ENCODE measurements at places on chromosomes 13 and 19.

- no peak for DNase-seq
These were observed 14.2 kb upstream of the PTBP1 start for GRCh38 chr19:782878-783668.

GRCh38 chr19:2533072-2533425 lies 57.1 kb downstream of the GADD45B start:
- no peak for DNase-seq

DNA sequence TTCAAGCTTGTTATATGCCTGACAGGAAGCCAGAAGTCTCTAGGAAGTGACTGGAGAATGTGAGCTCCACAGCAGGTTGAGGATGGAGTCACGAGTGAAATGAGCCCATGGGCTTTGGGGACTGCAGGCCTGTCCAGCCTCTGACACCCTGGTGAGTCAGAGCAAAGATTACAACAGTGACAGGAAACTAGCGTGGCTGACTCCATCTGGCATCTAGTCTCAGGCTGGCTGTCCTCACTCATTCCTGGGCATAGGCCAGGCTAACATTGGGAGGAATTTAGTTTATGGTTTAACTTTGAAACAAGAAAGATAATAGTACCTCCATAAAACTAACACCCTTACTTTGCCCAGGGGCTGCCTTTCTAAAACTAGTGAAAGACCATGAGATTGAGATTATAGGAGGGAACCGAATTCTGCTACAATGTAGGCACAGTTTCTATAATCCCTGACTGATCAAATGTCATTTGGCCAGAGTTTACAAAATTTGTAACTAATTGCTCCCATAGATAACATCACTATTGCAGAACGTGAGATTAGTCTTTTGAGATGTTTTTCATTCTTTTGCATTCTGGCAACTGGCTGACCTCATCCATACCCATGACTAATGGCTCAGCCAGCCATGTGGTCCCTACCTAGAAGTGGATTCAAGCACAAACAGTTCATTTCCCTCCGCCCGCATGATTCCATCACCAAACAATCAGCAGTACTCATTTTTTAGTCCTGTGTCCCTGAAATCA lies 28.4 kb downstream of the PSG1 start:
- no peak for DNase-seq

GRCh38 chr13:78228940-78229339 lies 310.3 kb upstream of the EDNRB start:
- no peak for DNase-seq

GRCh38 chr13:37211487-37211886 lies 106.0 kb upstream of the CSNK1A1L start:
- DNase-seq: no peak

GRCh38 chr19:1271528-1272422 lies 2.6 kb downstream of the CIRBP start:
- DNase-seq: no peak

GRCh38 chr13:31733066-31733465 lies 6.3 kb upstream of the RXFP2 start:
- DNase-seq: no peak

GRCh38 chr19:30356951-30357579 lies 15.1 kb upstream of the ZNF536 start:
- DNase-seq: no peak

- DNase-seq: no peak
These were observed 6.5 kb upstream of the CDC16 start for GRCh38 chr13:114228176-114228575.

DNA sequence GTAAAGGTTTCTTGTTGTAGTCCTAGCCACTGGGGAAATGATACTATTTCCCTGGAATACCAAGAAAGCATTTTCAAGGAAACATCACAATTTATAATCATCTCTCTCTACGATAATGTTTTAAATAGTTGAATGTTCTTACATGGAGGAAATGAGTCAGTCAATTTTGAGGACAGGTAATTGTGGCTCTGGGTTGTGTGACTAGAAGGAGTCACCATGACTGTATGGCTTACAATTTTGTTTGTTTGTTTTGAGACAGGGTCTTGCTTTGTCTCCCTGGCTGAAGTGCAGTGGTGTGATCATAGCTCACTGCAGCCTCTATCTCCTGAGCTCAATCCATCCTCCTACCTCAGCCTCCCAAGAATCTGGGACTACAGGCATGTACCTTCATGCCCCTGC lies 47.4 kb downstream of the COG3 start:
- no peak for DNase-seq

DNA sequence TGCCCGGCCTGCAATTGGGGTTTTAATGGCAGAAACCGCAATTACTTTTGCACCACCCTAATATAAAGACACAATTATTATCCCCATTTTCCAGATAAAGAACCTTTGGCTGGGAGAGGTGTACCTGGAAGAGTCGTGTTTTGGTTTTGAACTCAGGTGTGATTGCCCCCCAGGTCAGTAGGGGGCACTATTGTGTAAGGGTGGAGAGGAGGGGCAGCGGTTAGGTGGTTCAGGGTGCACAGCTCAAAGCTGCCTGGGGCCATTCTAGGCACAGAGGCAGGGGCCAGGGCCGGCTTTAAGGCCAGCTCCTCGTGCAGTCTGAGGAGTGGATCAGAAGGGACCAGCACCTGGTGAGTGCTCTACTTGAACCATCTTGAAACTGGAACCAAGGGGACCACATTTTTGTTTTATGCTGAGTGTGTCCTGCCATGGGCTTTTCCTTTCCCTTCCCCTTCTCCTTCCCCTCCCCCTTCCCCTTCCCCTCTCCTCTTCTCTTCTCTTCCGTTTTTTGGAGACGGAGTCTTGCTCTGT lies 5.8 kb upstream of the FCGRT start:
- DNase-seq: peak; percentile 79

DNA sequence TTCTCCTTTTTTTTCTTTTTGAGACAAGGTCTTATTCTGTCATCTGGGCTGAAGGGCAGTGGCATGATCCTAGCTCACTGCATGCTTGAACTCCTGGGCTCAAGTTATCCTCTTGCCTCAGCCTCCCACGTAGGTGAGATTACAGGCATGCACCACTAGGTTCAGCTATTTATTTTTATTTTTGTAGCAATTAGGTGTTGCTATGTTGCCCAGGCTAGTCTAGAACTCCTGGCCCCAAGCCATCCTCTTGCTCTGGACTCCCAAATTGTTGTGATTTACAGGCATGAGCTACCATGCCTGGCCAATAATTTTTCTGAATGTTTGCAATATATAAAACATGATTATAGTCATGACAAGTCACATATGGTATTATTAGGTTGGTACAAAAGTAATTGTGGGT lies 161.1 kb upstream of the ATXN8OS start:
- no peak for DNase-seq

GRCh38 chr13:110244071-110244830 lies 62.7 kb downstream of the COL4A1 start:
- no peak for DNase-seq

DNA sequence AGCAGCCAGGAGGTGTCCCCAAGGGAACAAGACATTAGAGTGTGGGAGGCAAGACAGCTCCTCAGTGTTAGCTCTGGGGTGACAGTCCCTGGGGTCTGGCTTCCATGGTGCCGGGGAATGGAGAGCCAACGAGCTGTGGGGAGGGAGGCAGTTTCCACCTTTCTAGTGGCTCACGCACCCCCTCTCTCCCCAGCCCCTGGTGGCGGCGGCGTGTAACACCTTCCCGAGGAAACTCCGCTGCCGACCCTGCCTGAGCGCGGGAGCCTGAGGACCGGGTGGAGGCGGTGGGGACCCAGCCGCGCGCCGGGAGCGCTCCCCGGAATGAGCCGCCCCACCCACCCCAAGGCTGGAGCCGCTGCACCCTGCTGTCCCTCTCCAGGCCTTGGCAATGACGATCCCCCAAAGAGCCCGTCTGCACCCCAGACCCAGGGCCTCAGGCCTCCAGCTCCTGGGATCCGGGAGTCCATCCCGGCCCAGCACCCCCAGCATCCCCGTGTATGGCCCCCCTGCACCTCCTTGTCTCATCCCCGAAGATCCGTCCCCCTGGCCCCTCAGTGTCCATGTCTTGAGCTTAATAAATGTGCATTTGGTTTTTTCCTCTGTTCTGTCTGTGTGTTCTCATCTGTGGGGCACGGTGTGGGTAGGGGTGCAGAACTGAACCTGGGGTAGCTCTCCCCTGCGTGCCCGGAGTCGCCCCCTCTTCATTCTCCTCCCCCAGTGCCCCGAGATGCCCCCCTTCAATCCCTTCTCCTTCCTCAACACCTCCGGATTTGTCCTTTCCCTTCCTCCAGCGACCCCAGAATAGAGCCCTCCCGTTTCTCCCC lies 622 bp upstream of the FXYD5 start:
- peak; percentile 82 for DNase-seq

DNA sequence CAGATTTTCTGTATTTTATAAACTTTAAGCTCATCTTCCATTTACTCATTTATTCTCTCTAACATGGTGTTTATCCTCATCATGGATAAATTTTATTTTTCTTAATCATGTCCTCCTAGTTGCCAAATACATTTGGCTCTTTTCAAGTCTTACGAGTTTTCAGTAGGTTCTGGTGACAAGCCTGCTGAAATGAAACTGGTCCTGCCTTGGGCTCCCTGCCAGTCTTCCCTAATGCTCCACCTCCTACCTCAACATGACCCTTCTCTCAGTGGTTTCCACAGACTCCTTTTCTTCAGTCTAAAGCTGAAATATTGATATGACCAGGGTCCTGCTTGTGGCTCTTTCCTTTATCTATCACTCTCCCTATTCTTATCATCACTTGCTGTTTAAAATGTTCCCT lies 81.2 kb downstream of the TRPC4 start:
- DNase-seq: no peak

DNA sequence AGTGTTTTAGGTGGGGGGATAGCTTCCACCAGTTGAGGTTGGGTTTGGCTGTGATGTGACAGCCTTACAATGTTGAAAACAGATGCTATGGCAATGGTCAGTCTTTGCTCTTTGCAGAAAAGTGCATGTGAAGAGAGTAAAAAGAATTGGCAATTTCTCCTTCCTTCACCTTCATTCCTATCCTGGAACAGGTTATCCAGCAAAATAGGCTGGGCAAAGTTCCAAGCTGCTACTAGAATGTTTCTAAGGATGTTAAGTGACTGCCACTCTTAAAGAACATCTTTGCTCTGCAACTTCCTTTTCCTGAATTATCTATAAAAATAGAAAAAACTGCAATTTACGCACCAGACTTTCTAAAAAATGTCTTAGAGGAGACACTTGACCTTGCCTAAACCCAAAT lies 50.1 kb upstream of the MYCBP2 start:
- DNase-seq: no peak

GRCh38 chr13:40343550-40344269 lies 322.7 kb downstream of the FOXO1 start:
- DNase-seq: no peak

DNA sequence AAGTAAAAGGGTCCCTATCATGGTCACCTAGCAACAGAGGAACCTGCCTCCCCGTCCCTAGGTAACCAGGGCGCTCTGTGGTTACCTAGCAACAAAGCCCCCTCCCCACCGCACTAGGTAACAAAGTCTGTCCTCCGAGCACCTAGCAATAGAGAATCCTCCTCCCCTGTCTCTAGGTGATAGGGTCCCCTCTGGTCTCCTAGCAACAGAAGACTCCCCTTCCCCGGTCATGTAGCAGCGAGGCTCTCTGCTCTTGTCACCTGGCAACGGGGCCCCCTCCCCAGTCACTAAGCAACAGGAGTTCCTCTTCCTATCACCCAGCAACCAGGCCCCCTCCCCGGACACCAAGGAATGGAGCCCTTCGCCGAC lies 307 bp downstream of the JOSD2 start:
- DNase-seq: no peak

DNA sequence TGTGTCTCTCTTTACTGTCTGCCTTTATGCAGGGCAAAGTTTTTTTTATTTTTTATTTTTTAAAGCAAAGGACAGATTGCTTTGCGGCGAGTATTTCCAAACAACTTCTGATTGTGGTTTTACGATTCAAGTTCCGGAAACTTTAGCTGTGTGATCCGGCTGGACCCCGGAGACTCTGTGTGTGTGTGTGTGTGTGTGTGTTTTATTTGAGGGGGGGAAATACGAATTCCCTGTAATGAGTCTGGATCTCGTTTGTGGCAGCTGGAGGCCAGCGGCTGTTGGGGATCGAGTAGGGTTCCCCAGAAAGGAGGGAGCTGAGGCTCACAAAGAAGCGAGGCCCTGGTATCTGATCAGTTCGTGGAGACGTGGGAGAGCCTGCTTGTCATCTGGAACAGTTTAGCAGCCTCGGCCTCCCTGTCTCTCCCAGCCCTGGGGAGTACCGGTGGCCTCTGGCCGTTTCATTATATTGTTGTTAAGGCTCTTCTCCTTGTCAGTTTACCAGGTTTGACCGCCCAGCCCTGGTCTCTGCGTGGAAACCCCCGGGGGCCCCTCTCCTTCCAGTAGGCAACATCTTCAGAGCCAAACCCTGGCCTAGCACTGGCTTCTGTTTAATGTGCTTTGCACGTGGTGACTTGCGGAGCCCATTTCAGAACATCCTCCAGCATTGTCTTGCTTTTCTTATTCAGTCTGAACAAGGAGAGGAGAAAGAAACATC lies 1.3 kb downstream of the FARP1 start:
- DNase-seq: no peak

DNA sequence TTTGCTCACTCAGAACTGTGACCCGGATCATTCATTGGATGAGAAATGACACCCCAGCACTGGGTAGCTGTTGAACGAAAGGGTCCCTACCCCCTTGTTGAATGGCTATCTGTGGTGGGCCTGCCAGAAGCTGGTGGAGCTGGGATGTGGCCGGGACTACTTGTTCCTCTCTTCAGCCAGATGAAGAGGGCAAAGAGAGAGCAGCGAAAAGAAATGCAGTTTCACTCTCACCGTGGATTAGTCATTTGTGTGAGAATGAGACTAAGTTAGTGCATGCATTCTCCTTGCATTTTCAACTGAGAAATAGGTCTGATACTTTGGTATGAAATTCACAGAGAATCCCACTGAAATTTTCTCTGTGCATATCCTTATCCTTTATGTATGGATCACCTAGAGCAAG lies 553.1 kb downstream of the IRS2 start:
- DNase-seq: no peak

All from stimulated activated CD4-positive, alpha-beta T cell treated with anti-CD3 and anti-CD28 coated beads, Interleukin-1b, Interleukin-23, amount 100 ng/mL, for 48 hours (primary cell).